Femur (tissue), 1 donor: ENCODE measurements at places on chromosomes 5 and 9.

DNA sequence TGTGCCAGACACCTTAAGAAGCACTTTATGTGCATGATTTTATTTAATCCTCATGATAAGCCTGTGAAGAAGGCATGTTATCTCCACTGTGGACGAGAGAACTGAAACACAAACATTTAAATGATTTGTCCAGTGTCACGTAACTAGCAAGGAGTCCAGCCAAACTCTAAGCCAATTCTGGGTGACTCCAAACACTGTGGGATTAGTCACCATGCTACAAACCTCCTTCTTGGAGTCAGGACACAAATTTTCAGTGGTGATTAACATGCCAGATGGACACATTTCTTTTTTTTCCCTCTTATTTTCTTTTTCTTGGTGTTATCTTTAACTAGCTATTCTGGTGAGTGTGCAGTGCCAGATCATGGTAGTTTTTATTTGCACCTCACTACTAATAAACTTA, 316.8 kb downstream of the NDUFS4 start:
- no peak for DNase-seq

DNA sequence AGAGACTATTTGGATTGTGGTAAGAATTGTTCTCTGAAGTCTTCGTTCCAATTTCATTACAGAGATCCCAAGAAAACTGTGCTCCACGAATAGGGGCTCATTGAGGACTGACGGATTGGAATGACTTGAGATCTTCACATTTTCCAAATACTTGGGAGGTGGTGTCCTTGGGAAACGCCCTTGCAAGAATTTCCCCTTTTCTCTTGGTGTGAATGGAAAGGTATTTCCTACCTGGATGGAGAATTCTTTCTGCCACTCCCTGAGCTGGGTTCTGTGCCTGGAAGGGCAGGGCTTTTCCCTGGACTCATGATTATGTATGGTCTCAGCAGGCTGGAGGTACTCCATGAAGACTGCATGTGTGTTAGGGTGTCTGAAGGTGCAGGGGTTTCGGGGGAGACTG, 53.9 kb downstream of the SNX18 start:
- no peak for DNase-seq

DNA sequence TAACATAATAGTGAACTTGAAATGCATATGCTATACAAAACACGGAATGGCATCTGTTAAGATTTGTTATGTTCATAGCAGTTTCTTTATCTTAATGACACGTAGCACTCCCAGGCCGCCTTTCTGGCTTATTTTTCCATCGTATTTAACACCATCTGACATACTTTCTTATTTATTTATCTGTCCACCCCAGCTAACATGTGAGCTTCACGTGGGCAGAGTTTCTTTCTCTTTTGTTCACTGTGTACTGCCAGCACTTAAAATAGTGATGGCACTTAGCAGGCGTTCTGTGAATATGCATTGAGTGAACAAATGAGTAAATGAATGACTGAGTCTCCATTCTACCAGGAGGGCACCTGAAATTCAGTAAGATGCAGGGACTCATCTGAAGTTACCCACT, 29.4 kb upstream of the SYNPO start:
- no peak for DNase-seq

- DNase-seq, result no peak
Measured at GRCh38 chr5:167832609-167833008, 458.8 kb upstream of the WWC1 start.

DNA sequence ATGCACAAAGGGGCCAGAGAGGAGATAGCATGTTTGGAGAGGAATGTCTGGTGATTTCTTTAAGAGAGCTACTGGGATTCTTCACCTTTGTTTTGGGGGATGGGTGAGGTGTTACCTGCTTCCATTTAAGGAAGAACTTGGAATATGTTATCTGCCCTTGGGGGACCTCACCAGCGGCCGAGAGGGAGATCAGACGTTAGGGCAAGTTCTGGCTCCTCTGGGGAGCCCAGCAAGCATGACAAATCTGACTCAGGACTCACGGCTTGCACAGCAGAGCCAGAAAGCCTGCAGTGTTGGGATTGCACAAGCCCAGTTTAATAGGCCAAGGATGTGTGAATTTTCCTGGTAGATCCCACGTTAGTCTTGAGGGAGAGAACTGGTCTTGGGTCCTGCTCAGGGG, 40.3 kb downstream of the SLC28A3 start:
- no peak for DNase-seq

- no peak for DNase-seq
Measured at GRCh38 chr5:139904566-139904815, 108.9 kb downstream of the PSD2 start.

DNA sequence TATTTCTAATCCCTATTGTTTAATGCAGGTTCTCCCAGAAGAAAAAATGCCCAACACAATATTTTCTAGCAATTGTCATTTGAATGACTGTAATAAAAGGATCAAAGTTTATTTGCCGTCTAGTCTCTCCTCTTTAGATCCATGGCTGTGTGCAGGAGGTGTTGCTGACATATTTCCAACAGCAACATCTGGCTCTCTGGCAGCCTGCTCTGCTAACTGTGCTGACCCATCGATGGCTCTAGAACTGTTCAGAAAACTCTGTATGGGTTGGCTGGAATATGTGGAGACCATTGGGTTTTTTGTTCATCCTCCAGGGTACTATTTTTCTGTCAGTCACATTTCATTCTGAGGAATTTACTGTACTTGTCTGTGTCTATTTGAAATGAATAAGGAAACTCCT, 202.0 kb upstream of the SLC27A6 start:
- peak; percentile 82 for DNase-seq

GRCh38 chr9:124320062-124320973, 62.6 kb downstream of the NEK6 start:
- DNase-seq, result peak; percentile 79

DNA sequence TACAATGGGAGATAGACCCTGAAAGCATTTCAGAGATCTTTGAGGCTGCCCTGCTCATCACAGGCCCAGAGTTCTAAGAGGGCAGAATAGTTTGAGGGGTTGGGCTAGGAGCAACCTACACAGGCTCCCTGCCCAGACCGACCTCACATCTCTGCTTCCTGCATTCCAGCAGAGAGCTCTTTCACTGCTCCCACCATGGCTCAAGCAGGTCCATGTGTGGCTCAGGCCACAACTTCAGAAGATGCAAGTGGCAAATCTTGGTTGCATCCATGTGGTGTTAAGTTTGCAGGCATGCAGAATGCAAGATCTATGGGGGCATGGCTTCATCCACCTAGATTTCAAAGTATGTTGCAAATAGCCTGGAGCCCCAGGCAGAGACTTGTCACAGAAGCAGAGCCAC, 39.0 kb downstream of the GDA start:
- no peak for DNase-seq

DNA sequence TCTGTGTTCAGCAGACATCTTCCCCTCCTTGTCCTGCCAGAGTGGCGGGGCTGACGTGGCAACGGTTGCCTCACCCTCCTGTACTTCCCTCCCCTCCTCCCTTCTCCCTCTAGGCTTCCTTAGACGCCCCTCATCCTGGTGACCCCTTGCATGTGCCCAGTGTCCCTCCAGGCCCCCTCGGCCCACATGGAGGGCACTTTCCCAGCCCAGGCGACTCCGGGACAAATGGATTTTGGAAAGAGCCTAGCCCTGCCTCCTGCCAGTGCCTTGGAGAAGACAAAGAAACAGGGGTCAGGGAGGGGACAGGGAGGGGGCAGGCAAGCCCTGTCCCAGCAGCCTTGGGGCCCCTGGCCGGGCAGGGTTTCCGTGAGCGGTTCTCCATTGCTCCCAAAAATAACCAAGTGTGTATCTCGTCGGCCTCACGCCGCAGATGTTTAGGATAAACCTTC, 38.3 kb upstream of the NEURL1B start:
- DNase-seq, result peak; percentile 63

- DNase-seq, result no peak
Measured at GRCh38 chr5:61498121-61498520, 166.1 kb downstream of the ZSWIM6 start.

- peak; percentile 76 for DNase-seq
Measured at GRCh38 chr9:16154521-16155078, 601.8 kb downstream of the CCDC171 start.

- DNase-seq, result no peak
Measured at GRCh38 chr5:9398227-9398626, 147.6 kb downstream of the SEMA5A start.

- DNase-seq, result no peak
Measured at GRCh38 chr5:40277161-40277906, 402.4 kb upstream of the PTGER4 start.

GRCh38 chr9:76215066-76215465, 179.2 kb downstream of the RFK start:
- peak; percentile 24 for DNase-seq

GRCh38 chr5:111278858-111279504, 54.8 kb downstream of the CAMK4 start:
- DNase-seq, result peak; percentile 42

GRCh38 chr9:109476642-109477257, 21.4 kb downstream of the PTPN3 start:
- DNase-seq, result no peak

- no peak for DNase-seq
Measured at GRCh38 chr5:93575461-93576414, 5.3 kb downstream of the NR2F1-AS1 start.

GRCh38 chr9:98831696-98832095, 24.2 kb downstream of the GALNT12 start:
- DNase-seq, result no peak

DNA sequence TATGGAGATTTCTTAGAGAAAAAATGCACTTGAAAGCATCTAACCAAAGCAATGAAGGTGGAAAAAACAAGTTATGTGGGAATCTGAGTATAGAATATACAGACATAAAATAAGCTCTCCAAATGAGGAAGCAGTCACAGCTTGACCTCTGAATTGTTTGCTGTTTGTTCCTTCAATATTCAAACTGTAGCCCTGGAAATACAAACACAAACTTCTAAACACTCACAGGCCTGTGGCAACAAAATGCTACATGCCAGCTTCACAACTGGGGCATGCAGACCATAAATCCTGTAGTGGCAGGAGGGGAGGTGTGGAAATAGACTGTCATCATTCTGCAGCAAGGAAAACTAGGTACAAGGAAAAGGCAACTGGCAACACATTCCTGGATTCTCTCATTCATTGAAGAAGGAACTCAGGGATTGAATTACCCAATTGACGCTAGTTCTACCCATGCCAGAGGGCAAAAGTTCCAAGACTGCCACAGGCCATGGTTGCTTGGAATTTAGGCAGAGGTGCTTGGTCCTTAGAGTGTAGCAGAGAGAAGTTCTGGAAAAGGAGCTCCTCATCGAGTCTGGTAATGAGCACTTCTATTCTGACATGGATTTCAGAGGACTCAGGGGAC, 349.6 kb downstream of the PDE4D start:
- DNase-seq, result no peak

DNA sequence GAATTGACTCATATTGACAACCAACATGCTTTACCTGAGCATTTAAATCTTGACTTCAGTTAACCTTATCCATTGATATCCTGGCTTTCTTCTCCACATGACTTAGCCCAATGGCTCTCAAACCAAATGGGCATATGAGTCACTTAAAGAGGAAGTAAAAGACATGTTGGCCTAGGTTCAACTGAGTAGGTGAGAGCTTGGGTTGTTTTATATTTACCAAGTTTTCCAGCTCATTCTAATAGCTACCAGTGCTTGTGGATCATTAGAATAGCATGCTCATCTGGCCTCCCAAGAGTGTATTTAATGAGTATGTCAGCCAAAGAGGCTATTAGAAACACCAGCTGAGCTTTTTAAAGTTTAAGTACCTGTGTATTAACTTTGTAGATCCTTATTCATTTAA, 1049.0 kb downstream of the PTPRD start:
- no peak for DNase-seq

DNA sequence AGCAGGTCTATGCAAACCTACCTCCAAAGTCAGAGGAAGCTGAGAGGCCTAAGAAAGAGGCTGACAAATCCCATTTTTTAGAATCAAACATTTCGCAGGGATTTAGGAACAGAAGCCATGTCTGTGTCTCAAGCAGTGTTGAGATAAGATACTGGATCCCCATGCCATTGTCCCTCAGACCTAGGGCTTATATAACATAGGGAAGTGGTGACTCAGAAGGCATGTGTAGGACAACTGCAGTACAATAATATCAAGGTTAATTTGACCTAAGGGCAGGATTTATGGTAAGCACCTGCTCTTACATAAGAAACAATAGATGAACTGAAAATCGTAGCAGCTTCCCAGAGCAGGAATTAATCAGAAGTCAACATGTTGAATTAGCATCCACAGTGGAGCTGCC, 459.4 kb downstream of the ANXA1 start:
- DNase-seq, result no peak

- no peak for DNase-seq
Measured at GRCh38 chr5:83723031-83723430, 2.4 kb upstream of the HAPLN1 start.

- peak; percentile 53 for DNase-seq
Measured at GRCh38 chr9:4077499-4078102, 222.3 kb downstream of the GLIS3 start.

- no peak for DNase-seq
Measured at GRCh38 chr9:104278929-104279496, 184.9 kb downstream of the SMC2 start.

GRCh38 chr9:136023410-136024225, 62.4 kb upstream of the UBAC1 start:
- DNase-seq, result peak; percentile 40

DNA sequence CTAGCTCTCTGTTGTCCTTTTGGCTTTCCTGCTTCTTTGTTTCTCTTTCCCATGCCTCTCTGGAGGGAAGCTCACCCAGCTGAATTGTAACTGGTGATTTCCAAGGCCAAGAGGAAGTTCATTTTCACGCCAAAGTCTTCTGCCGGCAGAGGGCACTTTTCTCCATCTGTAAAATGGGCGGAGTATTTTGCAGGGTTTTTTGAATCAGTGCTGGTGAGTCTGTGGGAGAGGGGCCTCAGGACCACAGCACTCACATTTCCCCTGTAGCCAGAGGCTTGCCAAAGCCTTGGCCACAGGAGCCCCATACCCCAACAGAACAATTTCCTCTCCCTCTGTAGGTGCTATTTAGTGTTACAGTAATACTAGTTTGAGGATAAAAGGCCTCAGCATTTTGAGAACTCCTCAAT, 42.3 kb upstream of the MATR3 start:
- DNase-seq, result no peak

DNA sequence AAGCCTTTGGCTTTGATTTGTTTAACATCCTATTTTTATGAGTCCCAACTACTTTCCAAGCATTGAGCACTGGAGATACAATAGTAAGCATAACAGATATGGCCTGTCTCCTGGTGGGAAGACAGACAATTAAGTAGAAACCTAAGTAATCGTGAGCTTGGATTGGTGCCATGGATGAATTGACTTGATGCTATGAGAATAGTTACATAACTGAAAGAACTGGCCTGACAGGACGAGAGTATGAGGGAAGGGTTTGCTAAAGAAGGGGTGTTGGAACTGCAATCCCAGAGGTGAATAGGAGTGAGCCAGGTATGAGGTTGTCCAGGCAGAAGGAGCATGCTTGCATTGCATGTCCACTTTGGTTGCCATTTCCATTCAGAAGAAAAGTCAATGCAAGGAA, 52.4 kb downstream of the GPR21 start:
- no peak for DNase-seq

- no peak for DNase-seq
Measured at GRCh38 chr9:7094576-7094975, 336.8 kb downstream of the KDM4C start.

GRCh38 chr5:146366904-146367303, 28.3 kb downstream of the POU4F3 start:
- DNase-seq, result no peak

GRCh38 chr5:112533362-112533761, 114.3 kb upstream of the EPB41L4A start:
- DNase-seq, result no peak

GRCh38 chr9:7341571-7341970, 458.0 kb downstream of the DMAC1 start:
- DNase-seq, result no peak
